ENCODE measurements at places on chromosomes 4 and X.

DNA sequence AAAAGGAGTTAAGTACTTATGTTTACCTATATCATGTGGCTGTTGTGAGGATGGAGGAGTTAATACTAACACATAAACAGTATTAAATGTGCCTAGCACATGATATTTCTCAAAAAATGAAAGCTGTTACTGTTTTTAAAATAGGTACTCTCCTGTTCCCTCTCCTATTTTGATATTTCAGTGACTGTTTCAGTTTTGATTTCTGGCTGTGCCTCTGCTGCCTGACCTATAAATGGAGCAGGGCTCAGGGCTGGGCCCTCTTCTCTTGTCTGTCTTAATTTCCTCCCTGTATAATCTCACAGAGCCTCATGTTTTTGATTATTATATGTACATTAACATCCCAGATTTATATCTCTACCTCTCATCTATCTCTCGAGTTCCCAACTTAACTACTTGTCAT lies 93.3 kb downstream of the UGT8 start:
- no peak for DNase-seq

- DNase-seq = no peak
Observed at GRCh38 chr4:20393486-20394100, 141.9 kb downstream of the SLIT2 start.

DNA sequence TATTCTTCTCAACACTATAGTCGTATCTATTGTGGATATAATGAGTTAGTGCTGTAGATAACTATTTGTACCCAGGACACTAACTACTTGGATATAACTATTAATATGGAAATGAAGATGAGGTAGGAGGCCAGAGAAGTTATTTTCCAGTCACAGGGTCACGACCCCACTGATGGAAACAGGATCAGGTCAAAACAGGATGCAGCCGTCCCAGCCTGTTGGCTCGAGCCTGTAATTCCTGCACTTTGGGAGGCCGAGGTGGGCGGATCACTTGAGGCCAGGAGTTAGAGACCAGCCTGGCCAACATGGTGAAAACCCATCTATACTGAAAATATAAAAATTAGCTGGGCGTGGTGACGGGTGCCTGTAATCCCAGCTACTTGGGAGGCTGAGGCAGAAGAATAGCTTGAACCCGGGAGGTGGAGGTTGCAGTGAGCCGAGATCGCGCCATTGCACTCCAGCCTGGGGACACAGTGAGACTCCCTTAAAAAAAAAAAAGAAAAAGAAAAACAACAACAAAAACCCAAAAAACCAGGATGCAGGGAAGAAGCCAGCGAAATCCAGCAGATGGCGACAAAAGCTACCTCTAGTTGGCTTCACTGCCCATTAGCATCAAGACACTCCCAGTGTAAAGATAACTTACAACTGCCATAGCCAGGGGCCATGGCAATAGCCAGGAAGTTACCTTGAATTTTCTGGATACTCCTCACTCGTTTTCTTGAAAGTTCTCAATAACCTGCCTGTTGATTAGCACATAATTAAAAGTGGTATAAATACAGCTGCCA lies 37.9 kb upstream of the NKAP start:
- peak; percentile 61 for DNase-seq

GRCh38 chrX:41258871-41259270 lies 75.1 kb upstream of the DDX3X start:
- no peak for DNase-seq

- no peak for DNase-seq
Observed at GRCh38 chr4:665381-665750, 8.7 kb downstream of the ATP5ME start.

Data from SK-N-SH (cell line).